ENCODE measurements at places on chromosomes 6 and 20.

GRCh38 chr20:14673164-14673563, 335.8 kb upstream of the FLRT3 start:
- no peak for DNase-seq

GRCh38 chr20:51831866-51832265, 29.5 kb upstream of the SALL4 start:
- no peak for DNase-seq

- no peak for DNase-seq
These were observed 28.2 kb upstream of the PLAGL1 start for GRCh38 chr6:144036064-144036834.

DNA sequence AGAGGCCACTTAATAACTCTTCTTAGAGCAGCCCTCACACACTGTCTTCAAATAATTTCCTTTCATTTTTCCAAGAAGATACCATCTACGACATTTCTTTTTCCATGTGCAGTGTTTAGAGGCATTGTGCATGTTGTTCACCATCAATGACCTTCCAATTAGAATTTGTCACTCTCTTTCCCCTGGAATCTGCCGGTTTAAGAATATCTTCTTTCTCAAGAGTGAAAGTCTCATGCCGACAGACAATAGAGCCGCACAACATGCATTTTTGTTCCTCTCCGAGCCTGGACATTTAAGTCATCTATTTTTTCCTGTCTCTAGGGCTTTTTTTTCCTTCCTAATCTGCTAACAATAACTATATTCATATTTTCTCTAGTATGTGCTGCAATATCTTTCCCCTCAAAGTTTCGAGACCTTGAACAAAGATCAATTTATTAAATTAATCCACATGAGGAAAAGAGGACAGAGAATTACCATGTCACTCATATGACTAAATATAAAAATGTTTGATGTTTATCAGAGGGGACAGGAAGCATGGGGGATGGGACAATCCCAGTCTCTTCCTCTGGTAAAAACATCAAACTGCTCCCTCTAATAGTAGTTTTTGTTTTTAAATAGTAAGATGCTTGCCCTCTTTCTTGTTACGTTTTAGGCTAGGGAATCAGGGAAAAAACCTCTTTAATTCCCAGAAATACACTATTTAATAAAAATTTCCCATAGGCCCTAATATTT, 893.4 kb downstream of the C6orf118 start:
- DNase-seq, result no peak

DNA sequence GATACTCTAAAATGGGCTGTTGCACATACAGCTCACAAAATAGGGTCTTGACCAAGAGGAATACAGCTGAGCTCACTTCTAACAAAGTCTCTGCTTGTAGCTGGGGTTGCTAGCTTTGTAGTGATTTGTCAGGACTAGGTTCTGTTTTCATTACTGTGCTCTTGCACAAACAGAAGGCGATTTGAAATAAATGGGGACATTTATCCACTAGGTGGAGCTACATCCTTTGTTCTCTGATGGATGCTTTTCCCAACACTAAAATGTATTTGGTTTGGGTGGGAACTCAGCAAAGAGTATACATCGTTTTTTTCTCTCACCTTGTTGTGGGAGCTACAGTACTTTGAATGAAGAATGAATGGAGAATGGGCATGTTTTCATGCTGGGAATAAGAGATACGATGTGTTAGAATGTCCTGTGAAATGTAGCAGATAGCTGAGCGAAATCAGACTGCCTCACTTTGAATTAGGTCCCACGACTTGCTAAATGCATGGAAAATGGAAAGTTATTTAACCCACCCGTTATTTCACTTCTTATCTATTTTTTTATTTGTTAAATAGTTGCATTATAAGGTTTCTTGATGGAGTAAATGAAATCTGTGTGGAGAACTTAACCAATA, 494.7 kb upstream of the MAP3K7 start:
- DNase-seq, result no peak

GRCh38 chr20:32586291-32586690, 1.2 kb upstream of the NOL4L start:
- DNase-seq, result no peak

DNA sequence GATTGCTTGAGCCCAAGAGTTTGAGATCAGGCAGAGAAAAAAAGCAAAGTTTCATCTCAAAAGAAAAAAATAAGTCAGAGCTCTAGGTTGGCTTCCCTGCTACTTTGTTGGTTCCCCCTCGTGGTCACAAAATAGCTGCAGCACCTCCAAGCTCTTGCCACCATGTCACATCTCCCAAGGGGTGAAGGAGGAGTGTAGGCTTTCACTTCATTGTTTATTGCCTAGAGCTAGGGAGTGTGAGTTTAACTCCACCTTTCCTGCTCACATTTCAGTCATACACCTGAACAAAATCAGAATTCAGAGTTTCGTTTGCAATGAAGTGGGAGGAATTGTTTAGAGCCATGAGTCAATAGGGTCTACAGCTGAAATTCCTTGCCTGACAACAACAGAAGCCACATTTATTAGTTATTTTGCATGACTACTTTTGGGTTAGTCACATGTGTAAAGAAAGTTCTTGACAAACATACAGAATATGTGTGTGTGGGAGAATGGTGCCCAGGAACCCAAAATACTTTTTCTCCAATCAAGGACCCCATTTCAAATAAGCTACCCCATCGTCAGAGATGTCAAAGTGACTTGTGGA, 56.2 kb upstream of the UFL1 start:
- no peak for DNase-seq

DNA sequence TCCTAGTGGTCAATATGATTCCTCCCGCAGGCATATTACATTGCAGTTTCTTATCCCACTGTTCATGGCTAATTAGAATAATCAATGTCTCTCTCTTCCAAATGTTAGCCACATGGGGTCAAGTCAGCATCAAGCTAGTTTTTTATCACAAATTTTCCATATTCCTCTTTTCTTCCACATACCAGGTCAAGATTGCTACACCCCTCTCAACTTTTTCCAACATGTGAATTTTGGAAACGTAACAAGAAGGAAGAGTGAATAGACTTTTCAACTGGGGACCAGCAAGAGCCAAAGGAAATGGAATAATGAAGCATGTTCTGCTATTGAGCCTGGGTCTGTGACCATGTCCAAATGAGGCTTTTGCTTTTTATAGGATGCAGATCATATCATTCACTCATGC, 65.1 kb downstream of the SOD2 start:
- DNase-seq, result no peak

GRCh38 chr20:36281785-36282380, 24.3 kb upstream of the DLGAP4 start:
- no peak for DNase-seq

DNA sequence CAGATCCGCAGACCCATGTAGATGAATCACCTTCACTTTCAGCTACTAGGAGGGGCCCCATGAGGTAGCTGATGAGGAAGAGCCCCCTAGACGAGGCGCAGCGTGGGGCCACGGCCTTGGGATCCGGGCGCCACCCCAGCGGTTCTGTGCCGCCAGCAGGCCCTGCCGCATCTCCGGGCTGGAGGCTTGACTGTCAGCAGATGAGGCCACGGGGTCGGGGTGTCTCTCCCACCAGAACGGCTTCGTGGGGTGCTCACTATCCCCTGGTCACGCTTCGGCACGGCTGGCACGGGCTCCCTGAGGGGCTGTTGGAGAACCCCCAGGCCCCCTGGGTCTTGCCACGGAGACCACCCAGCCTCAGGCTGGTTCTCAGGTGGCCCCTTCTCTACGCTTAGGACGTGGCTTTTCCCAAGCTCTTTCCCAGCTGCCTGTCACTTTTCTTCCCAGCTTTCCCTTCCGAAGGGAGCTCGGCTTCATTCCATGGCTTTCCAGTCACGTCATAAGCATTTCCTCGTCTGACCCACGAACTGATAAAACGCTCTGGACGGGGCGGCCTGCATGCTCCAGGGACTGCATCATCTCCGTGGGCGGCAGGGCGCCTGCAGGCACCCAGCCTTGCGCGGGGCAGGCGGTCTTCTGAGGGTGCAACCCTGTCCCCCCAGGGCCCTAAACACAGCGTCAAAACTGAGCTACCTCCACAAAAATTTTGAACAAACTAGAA, 85.9 kb downstream of the THBS2 start:
- DNase-seq, result no peak

DNA sequence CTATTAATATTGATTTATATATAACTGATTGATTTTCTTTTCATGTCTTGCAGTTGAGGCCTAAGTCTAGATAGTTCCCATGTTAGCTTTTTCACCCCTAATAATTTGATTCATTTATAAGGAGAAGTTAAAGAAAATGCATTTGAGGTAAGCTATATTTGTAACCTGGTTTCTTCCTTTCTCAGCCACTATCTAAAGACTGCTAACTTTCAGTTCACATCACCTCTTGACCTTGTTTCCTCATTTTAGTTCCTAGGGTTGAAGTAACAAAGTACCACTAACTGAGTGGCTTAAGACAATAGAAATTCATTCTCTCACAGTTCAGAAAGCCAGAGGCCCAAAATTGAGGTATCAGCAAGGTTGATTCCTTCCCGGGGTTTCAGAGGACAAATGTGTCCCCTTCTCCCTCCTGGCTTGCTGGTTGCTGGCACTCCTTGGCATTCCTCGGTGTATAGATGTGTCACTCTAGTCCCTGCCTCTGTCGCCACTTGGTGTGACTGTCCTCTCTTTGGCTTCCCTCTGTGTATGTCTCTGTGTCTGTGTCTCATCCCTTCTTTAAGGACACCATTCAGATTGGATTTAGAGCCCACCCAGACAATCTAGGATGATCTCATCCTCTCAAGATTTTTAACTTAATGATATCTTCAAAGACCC, 55.9 kb upstream of the C20orf144 start:
- DNase-seq, result no peak

GRCh38 chr6:15293674-15294073, 47.8 kb downstream of the JARID2 start:
- no peak for DNase-seq

DNA sequence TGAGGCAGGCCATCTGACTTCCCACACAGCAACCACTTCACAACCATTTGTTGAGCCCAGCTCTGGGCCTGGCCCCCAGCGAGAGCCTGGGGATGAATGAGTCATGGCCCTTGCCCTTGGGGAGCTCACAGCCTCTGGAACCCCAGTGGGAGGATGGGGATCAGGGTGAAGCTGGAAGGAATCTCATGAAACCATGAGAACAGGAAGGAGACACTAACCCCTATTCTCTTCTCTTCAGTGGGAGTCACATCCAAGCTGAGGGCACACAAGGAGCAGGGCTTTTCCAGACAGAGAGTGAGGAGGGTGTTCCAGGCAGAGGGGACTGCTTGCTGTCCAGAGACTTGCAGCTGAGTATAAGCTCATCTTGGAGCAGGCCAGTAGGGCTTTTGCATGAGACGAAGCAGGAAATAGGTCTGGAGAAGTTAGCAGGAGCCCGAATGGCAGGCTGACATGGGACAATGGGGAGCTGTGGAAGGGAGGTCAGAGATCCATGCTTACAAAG, 7.5 kb downstream of the FOXS1 start:
- DNase-seq, result no peak

DNA sequence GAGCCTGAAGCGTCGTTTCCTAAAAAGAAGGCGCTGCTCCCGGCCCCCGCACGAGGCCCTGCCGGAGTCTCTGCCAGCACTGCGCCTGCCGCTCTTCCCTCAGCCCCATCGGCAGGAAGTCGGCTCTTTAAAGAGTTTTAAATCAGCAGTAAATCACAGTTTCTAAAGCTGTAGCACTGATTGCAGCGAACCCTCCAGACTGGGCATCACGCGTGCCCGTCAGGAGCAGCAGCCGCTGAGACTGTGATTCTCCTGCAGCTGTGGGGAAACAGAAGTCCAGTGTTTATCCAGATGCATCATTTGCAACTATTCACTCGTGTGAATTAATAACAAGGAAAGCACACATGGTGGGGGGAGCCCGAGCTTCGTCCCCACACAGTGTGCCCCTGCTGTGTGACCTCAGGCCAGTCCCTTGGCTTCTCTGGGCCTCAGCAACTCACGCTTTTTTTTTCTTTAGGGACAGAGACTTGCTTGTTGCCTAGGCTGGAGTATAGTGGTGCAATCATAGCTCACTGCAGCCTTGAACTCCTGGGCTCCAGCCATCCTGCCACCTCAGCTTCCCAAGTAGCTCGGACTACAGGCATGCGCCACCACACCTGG, 28.3 kb downstream of the DLL1 start:
- DNase-seq, result no peak

DNA sequence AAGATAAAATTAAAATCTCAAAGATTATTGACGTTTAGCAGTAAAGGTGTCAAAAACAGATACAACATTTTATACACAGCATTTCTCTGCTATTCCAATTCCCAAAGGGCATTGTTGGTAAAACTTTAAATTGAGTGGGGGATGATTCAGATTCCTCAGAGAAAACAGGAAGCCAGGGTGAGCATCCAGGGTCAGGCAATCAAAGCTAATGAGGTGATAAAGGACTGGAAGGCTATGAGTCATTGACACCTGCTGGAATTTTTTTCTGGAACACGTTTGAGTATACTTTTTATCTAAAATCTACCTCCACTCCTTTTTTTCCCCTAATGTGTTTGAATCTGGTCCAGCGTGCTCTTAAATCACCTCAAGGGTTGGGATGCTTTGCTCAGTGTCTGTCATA, 52.2 kb downstream of the FKBP1C start:
- DNase-seq, result no peak

- no peak for DNase-seq
These were observed 174.5 kb downstream of the MRPL14 start for GRCh38 chr6:43952746-43953145.

DNA sequence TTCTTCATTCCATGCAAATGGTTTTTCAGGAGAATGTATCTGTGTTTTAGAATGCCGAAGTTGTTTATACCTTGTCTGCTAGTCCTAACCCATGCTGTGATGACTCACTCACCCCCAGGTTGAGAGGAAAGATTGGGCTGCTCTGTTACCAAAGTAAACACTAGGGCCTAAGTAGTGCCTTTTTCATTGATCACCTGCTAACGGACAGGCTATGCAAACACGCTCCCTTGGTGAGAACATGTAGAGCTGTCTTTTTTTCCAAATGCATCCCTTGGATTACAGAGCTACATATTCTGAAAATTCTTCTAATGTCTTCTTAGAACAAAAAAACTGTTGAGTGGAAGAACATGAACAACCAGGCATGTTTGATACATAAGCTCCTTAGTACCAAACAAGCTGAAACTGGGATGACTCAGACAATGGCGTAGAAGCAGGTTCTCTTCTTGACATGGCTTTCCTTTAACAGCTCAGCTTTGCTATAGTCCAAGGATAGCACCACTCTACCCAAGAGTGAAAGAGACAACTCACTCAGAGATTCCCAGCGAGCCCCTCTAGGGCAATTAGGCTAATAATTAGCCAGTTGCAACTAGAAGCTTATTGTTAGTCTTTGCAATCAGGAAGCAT, 20.5 kb downstream of the PERP start:
- no peak for DNase-seq

DNA sequence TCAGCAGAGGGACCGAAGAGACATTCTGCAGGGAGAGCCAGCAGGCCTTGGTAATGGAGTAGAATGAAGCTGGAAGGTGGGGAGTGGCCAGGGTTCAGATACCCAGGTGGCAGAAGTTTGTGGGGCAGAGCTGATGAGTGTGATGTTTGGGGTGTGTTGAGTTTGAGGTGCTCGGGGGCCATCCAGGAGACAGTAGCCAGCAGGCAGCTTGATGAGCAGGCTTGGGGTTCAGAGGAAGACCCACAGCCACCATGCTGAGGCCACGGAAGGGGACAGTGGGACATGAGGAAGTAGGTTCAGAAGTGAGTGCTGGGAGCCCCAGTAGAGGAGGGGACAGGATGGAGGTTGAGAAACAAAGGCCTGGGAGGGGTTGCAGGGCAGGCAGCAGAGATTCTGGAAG, 11.1 kb upstream of the FOXS1 start:
- DNase-seq, result no peak

All from stimulated activated CD4-positive, alpha-beta T cell treated with anti-CD3 and anti-CD28 coated beads, Interleukin-2, amount 100 ng/mL, for 48 hours (primary cell).